Activated CD8-positive, alpha-beta T cell treated with anti-CD3 and anti-CD28 coated beads, Interleukin-2, amount 10 ng/mL, durations not matched to agents 7 days and 5 days (primary cell): ENCODE measurements at places on chromosomes 4 and X.

- no peak for DNase-seq
These were observed 25.6 kb downstream of the SLC16A2 start for GRCh38 chrX:74446876-74447275.

DNA sequence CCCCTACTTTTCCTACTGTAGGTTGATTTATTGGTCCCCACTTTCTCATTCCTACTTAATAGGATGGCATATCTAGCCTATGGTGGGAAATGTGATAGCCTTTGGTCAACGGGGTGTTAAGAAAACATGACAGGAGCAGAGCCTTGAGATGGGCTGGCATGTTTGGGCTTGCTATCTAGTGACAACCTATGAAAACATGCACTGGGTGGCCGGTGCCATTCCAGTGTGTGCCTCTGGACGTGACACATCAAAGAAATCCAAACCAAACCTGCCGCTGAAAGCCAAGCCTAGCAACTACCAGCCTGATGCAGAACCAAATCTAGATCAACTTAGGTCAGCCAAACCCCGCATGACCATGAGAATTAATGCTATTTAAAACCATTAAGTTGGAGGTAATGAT lies 317.6 kb downstream of the DMD start:
- no peak for DNase-seq

- no peak for DNase-seq
These were observed 71.6 kb upstream of the SH3RF1 start for GRCh38 chr4:169342159-169342860.

- DNase-seq: no peak
These were observed 51.4 kb downstream of the MED28 start for GRCh38 chr4:17665852-17666251.
